ENCODE measurements at places on chromosomes 3 and 15. TPM values are rescaled to one million over a fixed set of nuclear protein-coding genes. Genes with fewer than 3 reads are reported as not detected.

AZI2 gene
- 21.8 TPM for total RNA-seq

KY gene
- total RNA-seq = not detected

CLDN11 gene
- total RNA-seq = not detected

NMNAT3 gene
- total RNA-seq = 7.3 TPM

GOLGA8N gene
- total RNA-seq = 10.0 TPM

LIPH gene
- not detected for total RNA-seq

GP9 gene
- not detected for total RNA-seq

DUOX1 gene
- total RNA-seq = 0.05 TPM

SOX2 gene
- not detected for total RNA-seq
